ENCODE measurements at places on chromosomes 5 and 9.

DNA sequence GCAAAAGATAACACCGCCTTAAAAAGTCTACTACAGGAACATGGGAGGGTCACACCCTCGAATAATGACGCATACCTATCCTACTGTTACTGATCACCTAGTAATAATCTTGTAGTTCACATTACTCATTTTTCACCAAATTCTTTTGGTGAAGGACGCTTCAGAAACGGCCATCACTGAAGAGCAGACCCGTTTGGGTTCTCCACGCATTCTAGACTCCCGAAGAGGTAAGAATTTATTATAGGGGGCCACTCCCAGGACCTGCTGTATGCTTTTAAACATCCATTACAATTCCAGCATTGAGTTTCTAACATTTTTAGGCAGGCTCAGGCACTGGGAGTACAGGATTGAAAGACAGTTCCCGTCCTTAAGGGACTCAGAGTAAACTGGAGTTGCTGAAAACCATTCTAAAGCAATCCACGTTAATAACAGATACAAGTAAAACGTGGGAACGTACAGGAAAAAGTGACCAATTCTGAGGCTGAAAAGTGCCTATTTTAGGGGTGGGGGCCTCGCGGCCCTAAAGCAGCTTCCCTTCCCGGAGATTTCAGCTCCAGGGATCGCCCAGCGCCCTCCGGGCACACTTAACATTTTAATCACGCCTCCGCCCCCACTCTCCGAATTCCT is at the start of gene FER:
Gene FER, plus strand, starts transcription at position 124 of the 627 bp plus-strand sequence. CDS start 50,286 bp downstream, outside the sequence.
- DNase-seq = peak; percentile 96

- DNase-seq = no peak
Observed at GRCh38 chr5:180690562-180690961, 41.2 kb upstream of the FLT4 start.

GRCh38 chr5:5481206-5481605 is 58.7 kb downstream of the ICE1 start:
- DNase-seq = no peak

GRCh38 chr9:109935406-109936087 is 155.5 kb downstream of the PALM2AKAP2 start:
- DNase-seq = peak; percentile 74

DNA sequence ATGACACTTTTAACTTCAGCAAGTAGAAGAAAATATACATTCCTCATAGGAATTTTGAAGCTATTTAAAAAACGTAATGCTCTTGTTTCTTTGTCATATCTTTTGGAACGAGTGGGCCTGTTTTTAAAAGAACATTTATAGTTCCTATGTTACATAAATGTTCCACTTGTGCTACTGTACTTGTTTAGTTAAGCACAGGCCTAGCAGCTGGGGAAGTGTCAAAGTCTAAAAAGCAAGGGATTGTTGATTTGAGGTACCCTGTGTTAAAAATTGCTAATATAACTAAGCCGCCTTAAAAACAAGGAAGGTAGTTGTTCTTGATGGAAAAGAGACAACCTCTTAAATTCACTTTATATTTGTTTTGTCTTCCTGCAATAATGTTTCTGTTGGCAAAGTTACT is 27.2 kb upstream of the ELL2 start:
- DNase-seq = no peak

GRCh38 chr5:116272281-116272941 is 187.6 kb downstream of the COMMD10 start:
- DNase-seq = peak; percentile 72

DNA sequence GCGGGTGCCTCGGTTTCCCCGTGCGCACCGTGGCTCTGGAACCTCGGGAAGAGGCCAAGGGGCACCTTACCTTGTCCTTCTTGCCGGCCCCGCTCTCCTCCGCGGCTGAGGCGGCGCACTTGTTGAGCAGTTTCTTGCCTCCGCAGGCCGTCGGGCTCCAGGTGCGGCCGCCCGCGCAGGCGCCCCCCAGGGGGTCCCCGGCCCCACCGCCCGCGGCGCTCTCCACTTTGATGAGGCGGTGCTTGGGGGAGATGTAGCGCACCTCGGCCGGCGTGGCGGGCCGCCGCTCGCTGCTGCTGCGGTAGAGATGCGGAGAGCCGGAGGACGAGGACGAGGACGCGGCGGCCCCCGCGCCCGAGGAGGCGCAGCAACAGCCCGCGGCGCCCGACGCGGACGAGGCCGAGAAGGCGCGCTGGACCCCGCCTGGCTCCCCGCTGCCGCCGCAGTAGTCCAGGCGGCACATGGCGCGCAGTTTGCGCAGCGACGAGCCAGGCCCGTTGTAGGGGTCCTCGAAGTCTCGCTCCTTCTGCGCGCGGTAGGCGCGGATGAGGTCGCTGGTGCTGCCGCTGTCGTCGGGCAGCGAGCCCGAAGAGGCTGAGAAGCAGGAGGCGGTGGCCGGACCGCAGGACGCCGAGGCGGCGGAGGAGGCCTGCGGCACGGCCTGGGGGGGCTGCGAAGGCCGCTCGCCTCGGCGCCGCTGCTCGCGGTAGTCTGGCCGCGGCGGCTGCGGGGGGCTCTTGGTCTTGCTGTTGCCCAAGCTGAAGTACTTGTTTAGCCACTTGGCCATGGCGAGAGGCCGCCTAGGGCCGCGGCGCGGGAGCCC is 957 bp downstream of the SHB start:
- no peak for DNase-seq

DNA sequence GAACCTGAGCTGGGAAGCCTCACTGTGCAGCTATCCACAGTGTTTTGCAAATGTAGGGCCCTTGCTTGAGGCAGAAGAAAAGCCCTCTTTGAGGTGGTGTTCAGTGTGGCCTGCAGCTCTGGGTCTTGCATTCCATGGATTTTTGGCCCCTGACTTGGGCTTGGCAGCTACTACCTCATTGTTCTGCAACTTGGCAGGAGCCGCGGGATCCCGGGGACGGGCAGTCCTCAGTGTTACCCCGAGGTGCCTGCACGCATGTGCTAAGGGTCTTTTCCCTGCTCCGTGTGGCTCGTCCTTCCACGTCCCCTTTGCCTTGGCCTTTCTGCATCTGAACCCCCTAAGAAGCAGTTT is 39.8 kb downstream of the NEK6 start:
- peak; percentile 98 for DNase-seq

GRCh38 chr9:109444771-109445320 is 53.3 kb downstream of the PTPN3 start:
- DNase-seq = no peak

GRCh38 chr5:111697881-111698757 is 58.9 kb downstream of the NREP start:
- DNase-seq = peak; percentile 43

GRCh38 chr9:76161541-76161940 is 232.7 kb downstream of the RFK start:
- peak; percentile 82 for DNase-seq

GRCh38 chr9:83199240-83199639 is 136.3 kb upstream of the RASEF start:
- DNase-seq = peak; percentile 27

GRCh38 chr9:71498691-71499090 is 269.6 kb downstream of the CEMIP2 start:
- DNase-seq = no peak

DNA sequence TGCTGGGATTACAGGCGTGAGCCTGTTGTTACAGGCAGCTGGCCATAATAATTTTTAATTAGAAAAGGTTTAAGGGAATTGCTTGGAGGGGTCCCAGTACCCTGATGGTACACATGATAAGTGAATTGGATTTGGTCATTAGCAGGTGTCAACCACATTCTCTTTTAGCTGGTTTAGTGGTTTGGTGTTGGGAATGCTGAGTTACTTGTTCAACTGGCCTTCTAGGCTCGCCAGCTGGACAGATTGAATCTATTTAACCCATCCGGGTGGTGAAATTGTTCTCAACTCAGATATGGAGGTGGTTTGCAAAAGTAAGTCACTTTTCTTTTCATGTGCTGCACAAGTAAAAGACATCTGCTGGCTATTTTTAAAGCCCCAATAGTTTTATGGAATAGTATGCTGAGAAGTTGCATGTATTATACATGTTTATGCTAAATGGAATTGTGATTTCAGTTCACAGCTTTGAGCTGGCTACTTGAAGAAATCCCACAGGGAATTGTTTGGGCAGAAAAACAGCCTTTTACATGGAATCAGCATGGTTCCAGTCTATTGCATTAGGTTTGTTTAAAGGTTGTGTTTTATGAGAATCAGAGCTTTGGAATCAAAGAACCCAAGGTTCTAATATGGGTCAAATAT is 149.8 kb upstream of the SLC28A3 start:
- DNase-seq = no peak

DNA sequence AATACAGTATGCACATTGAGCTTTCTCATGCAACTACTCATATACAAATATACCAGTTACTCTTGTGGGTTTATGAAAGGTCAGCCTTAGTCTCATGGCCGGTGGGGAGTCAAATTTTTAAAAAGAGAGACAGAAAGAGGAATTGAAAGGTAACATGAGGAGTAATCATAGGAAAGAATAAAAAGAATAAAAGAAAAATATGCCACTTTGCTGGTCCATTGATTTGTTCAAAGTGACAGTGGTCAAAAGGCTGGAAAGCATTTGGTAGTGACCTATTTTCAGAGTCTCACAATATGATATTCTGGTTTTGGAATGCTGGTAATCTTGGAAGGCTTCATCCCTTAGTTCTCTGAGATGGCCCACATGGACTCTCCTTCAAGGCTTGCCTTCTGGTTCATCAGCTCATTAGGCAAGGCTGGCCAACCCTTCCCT is 67.0 kb downstream of the ZNF366 start:
- DNase-seq = no peak

GRCh38 chr9:122103985-122104384 is 10.9 kb upstream of the TTLL11 start:
- DNase-seq = no peak

GRCh38 chr9:127862075-127863011 is 7.9 kb upstream of the ENG start:
- DNase-seq = no peak

DNA sequence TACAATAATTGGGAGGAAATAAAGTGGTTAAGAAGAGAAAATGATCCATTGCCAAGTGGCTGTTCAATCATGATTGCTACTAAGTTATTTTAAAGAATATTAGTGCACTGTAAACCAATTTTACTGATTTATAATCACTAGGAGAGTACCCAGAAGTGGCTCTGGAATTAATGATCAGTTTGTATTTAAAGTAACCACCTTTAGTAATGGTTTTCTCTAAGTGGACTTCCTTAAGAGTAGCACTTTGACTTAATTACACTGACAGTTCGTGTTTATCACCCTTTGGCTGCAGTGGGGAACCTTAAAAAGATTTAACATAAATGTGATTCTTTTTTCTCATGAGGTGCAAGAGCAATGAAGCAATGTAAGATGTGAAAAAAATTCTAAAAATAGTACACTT is 310.8 kb downstream of the CDH12 start:
- DNase-seq = no peak

- peak; percentile 23 for DNase-seq
Observed at GRCh38 chr9:16002816-16003215, 450.0 kb downstream of the CCDC171 start.

DNA sequence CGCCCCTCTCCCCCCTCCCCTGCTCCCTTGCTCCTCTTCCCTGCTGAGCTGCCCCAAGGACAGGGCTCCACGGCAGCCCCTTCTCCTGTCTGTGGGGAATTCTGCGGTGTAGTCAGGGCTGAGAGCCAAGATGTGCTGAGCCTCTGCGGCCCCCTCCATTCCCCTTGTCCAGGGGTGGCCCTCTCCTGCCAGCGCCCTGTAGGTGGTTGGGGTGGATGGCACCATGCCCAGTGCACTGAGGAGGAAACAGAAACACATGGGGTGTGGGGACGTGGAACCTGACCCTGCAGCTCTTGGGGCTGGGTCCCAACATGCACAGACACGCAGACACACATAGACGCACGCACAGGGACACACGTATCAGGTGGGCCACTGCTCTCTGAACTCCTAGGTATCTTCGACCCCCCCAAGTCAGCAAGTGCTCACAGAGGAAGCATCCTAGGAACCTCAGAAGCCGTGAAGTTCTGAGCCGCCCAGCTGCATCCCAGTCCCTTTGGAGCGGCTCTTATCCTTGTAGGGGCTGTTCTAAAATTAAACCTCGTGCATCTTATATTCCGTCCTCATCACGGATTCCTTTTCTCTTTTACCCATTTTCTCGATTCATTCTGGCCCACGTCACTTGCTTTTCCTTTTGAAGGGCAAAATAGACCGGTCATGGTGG is 64.8 kb downstream of the HMCN2 start:
- DNase-seq = no peak

GRCh38 chr5:157248821-157249470 is 17.0 kb upstream of the CYFIP2 start:
- DNase-seq = no peak

DNA sequence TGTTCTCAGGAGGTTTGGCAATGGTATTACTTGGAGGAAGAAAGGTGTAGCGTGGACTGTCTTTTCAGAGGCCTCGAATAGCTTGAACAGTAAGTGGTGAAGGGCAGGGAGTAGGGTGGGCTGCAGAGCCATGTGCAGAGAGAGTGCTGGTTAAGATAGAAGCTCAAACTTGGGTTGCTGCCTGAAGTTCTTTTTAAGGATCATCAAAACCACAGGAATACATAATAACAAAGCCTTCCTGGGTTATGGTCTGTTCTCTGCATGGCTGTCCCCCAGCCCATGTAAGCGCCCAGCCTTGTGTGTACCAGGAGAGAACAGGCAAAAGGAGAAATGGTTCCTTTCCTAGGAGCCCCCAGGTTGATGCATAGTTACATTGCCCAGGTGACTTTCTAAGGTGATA is 43.9 kb downstream of the RCL1 start:
- peak; percentile 34 for DNase-seq

DNA sequence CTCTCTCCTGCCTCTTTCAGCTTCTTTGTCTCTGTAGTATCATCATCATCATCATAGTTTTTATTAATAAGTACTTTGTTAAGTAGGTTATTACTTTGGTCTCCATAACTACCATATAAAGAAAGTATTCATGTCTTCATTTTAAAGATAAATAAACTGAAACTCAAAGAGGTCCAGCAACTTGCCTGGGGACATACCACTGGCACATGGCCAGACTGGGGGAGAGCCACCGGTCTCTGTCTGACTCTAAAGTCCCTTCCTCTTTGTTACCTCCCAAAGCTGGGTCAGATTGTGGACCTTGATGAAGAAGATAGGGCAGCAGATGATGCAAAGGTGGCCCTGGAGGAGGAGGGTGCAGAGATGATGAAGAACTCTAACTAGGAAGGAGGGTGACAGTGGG is 8.5 kb downstream of the CDX1 start:
- DNase-seq = no peak

DNA sequence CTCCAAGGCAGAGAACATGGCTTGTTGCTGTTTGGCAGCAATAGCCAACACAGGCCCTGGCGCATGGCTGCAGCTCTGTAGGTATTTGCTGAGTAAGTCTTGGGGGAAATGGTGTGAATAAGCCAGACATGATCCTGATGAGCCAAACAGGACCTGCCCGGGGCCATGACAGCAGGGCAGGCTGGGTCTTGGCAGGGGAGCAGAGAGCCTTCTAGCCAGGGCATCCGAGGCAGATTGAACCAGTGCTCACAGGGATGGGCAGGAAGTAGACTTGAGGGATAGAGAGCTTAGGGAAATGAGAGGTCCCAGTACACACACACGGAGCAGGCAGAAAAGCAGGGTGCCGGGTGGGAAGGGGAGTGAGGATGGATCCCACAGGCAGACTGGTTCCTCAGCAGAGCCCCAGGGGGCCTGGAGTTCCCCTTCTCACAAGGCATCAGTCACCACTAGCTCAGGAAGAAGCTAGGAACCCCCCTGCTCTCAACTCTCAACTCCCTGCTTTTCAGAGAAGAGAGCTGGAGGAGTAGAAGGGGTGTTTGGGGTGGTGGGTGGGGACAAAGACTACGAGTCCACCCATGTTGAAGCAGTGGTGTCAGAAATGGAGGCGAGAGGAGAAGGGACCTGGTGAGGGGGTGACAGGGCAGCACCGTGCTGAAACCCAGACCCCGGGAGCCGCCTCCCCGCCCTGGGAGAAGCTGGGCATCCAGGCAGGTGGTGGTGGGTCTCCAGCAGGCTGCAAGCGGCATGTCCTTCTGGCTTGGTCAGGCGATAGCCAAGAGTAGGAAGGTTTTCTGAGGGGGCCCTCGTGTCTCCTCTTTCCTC is 111.1 kb downstream of the RGS3 start:
- no peak for DNase-seq
